ENCODE measurements at places on chromosomes 12 and 14.
A peak's percentile ranks its signal among the peaks of the same experiment; 100 is the strongest.

DNA sequence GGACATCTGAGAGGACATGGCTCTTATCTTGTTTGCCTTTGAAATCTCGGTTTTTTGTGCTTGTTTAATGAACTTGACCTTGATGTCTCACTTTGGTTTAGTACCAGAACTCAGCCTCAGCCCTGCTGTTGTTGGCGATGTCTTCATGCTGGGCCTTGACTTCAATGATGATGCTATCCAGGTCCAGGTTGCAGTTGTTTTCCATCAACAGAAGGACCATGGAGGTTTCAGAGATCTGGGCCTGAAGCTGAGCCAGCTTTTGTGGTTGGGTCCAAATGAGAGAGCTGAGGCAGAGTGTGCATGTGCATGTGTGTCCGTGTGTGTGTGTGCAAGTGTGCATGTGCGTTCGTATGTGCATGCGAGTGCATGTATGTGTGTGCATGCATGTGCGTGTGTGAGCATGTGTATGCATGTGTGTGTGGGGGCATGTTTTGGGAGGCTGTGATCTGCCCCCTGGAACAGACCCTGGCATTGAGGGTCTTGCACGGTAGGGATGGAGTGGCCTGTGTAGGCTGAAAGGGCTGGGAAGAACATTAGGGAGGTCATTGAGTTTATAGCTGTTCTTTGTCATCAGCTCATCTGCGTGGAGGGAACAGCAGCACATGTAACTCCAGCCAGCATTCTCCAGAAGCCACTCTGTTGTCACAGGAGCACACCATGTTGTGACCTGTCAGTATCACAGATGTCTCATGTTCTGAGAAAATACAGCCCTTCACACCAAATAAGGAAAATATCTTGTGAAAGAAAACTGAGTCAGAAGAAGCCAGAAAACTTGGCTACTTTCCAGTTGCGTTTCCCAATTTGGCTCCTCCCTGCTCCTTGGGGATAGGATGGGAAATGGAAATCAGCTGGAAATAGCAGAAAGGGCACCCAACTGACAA lies 10.0 kb upstream of the KRT82 start:
- no peak for DNase-seq

DNA sequence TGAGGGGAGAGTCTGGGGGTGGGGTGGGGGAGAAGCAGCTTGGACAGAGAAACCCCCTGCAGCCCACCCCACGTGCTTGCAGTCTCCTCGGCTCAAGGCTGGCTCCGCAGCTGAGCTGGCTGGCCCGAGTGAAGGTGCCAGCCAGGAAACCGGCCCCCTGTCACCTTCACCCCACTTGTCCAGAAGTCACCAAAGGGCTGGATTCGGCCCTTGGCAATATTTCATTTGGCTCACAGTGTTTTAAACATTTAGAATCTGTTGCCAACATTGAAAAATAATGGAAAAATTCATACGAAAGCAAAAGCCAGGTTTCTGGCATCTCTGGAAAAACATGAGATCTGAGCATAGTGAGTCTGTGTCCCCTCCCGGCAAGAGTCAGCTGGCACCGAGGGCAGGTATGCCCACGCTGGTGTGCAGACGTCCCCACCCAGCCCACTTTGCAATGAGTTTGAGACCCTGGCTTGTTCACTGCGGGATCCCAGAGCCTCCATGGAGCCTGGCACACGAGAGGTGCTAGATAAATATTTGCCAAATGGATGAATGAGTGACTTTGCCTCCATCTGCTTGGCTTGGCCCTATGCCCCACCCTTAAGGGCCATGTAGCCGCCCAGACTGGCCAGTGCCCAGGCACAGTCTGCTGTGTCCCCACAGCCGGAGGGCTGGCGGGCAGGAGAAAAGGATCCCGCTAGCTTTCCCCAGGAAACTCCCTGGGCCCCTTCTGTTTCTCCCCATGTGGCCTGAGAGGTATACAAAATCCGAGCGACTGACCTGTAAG lies 18.2 kb downstream of the MSI1 start:
- DNase-seq, result no peak

DNA sequence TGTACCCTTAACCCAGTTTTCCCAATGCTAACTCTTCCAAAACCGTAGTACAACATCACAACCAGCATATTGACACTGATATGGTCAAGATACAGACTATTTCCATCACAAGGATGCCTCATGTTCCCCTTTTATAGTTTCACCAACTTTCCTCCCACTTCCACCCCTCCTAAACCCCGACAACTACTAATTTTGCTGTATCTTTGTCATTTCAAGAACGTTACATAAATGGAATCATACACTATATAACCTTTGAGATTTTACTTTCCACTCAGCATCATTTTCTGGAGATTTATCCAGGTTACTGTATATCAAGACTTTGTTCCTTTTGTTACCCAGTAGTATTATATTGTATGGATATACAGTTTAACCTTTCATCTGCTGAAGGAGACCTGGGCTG lies 88.9 kb downstream of the MED13L start:
- no peak for DNase-seq

GRCh38 chr12:116736962-116737773 lies 701 bp downstream of the SPRING1 start:
- DNase-seq, result peak; percentile 21

- no peak for DNase-seq
Observed at GRCh38 chr14:95537298-95538089, 2.6 kb downstream of the GLRX5 start.

DNA sequence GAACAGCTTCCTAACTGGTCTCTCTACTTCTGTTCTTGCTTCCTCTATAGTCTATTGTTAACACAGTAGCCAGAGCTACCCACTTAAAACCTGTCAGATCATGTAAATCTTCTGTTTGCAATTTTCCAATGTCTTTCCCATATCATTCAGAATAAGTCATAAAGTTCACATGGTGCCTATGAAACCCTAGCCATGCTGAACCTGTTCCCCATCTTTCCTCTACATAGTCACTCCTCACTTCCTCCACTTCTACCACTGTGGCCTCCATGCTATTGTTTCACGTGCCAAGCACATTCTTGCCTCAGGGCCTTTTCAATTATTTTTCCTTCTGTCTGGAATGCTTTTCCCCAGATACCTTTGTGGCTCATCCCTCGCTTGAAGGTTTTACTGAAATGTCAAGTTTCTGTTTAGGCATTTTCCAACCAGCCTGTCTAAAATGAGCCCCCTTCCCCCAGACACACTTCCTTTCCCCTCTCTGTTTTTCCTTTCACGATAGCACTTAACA lies 132.1 kb downstream of the DYRK2 start:
- no peak for DNase-seq

DNA sequence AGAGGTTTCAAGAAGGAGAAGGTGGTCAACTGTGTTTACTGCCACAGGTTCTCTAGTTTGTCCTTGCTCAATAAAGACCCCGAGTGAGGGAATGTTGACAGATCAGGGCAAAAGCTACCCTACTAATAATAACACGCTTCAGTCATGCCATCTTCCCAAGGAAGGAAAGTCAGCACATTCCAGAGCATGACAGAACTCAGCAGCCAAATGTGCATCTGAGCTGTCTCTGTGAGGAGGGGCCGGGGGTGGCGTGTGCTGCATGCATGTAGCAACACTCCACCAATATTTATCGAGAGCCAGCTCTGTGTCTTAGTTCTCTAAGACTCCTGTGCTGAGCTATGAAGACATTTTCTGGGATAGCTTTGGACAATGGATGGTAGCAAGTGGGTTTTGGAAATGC lies 260.4 kb downstream of the DPF3 start:
- DNase-seq, result no peak

- DNase-seq, result no peak
Observed at GRCh38 chr14:66038618-66039017, 447.6 kb upstream of the CCDC196 start.

GRCh38 chr14:30621354-30621939 lies 672 bp upstream of the SCFD1 start:
- DNase-seq, result no peak

DNA sequence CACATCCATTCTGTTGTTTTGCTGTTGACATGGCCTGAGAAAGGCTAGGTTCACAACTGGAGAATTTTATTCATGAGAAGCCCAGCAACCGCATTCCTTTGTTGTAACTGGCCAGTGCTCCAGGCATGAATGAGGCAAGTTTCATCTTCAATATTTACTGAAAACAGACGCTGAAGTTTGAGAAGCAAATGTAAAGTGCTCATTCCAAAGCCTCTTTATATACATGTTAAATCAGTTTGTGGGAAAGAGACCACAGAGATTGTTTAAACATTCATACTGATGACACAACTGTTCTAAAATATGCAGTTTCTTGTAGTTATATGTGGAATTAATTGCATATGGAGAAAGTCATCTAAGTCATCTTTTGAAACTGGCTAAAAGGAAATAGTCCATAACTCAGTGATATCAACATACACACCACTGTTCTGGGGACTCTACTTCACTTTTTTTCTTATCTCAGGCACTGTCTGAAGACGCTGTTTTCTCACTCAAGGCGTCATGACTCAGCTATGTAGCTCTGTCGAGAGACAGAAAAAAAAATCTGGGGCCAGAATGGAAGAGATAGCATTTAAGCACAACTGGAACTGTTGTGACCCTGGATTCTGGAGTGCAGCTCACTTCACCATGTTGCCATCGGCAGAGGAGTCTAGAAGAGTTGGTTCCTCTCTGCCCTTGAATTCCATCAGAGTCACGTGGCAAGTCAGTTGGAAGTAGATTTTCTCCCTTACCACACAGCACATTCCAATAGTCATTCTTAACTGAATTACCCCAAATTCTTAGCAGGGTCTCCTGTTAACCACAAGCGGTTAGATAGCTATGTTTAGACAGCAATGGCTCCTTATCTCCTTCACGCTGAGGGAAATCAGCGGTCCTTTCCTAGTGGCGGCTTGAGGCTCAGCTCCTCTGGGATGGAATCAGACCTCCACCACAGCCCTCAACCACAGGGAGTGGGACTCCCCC lies 258.4 kb upstream of the HMGA2 start:
- DNase-seq, result no peak

- no peak for DNase-seq
Observed at GRCh38 chr14:96261772-96262655, 6.0 kb downstream of the BDKRB1 start.

DNA sequence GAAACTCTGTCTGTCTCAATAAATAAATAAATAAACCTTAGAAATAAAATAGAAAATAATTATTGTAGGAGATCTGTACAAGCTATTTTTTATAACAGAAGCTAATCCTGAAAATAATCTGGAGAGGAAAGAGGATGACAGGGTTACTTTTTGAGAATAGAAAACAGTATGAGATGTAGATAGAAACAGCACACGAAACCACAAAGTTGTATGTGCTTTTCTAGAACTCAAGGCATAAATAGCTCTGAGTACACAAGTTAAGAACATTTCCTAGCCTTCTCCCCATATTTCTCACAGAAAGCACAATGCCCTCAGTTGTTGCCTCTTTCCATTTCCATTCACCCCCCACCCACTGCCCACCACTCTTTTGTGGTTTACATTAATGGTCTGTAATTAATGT lies 35.7 kb downstream of the SLC38A4 start:
- DNase-seq, result no peak

DNA sequence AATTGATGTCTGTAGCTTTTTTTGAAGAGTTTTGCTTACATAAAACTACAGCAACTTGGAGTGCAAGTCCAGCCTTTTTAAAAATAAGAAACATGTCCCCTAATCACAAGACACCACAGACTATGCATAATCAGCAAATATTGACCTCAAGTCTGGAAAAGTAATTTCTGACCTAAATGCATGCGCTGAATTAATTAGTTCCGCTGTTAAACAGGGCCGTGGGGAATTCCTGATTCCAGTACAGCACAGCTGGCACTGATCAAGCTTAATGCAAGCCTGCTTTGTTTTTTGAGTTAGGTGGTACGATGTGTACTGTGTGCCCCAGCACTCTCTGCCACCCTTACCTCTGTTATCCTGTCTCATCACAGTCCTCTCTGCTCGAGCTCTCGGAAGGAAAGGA lies 9.2 kb downstream of the MLH3 start:
- no peak for DNase-seq

- no peak for DNase-seq
Observed at GRCh38 chr14:78345131-78345744, 175.1 kb downstream of the NRXN3 start.

DNA sequence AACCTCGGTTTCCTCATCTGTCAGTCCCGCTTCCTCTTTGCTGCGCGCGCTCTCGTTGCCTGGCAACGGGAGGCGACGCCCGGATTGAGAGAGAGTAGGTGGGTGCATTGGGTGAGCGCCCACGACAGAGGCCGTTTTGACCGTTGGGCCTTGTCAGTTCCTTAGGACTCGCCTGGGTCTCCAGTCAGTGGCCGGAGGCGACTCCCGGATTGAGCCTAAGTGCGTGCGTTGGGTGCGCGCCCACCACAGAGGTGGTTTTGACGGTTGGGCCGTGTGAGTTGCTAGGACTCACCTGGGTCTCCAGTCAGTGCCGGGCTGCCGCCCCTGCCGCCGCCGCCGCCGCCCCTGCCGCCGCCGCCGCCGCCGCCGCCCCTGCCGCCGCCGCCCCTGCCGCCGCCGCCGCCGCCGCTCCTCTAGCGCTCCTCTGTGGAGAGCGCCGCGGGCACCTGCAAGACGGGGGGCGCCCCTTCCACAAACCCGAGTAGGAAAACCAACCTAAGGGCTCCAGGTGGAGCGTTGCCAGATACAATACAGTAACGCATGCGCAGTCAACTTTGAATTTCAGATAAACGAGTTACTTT lies 37.2 kb downstream of the APOBEC1 start:
- DNase-seq, result no peak

GRCh38 chr14:101054671-101055070 lies 151.1 kb upstream of the RTL1 start:
- no peak for DNase-seq

DNA sequence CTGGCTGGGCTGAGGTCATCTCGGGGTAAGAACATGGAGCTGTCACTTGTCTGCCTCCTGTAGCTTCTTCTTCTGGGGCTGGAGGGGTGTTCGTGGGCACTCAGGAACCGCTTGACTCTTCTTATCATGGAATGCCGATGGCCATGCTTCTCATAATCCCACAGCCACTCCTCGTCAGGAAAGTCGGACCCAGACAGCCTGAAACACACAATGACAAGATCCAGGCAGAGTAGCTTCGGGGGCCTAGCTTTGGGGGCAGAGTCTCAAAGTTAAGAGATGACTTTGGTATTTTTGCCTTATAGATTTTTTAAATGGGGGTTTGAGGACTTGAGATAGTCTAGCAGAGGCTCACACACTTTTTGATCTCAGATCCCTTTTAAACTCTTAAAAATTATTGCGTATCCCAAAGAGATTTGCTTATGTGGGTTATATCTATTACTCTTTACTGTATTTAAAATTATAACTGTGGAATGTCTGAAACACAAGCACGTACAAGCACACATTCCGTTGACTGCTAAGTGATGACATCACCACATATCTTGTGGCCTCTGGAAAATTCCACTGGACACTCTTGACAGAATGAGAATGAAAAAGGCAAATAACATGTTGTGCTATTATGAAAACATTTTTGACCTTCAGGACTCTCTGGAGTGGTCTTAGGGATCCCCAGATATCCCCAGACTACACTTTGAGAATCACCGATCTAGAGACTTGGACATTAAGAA lies 43.3 kb downstream of the BEST3 start:
- no peak for DNase-seq
